ENCODE measurements at places on chromosomes 1 and 21.

GRCh38 chr1:47436979-47437446 is 831 bp upstream of the FOXD2 start:
- no peak for DNase-seq

GRCh38 chr1:221712776-221713431 is 29.0 kb downstream of the DUSP10 start:
- no peak for DNase-seq

- no peak for DNase-seq
Measured at GRCh38 chr1:66933887-66934700, 9.3 kb downstream of the MIER1 start.

- DNase-seq, result no peak
Measured at GRCh38 chr1:27109103-27109822, 45.7 kb downstream of the SLC9A1 start.

DNA sequence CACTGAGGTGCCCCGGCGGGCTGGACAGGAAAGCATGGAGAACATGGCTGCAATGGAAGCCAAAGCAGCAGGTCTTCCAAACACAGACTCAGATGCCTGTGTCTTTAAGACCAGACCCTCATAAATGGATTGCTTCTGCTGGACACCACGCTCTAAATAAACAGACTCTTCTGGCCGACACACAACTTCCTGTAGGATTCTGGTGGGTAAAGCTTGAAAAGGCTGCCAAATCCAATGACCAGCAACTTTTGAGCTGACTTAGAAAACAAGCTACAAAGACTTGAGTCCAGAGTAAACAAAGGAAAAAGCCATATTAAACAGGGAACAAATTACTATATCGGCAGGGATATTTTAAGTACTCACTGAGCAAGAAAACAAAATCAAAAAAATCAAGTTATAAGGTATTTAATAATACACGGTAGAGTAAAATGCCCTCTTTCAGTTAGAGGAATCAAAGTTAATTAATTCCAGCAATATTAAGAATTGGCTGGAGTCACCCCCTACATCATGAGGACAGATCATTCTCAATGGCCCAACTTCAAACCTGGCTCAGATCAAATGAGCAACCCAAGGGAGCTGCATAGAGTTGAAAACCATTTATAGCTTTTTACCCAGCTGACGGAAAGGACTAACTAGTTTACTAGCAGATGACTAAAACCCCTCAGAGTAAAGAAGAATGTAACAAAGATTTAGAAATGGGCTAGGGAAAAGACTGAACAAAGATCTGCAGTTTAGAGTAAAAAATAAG is 102.4 kb downstream of the TGFBR3 start:
- no peak for DNase-seq

Measured in NCI-H524 treated with DMSO at 0.1 percent for 48 hours (cell line).